Fibroblast of lung (primary cell): ENCODE measurements at places on chromosomes 6 and 20. TPM values are rescaled to one million over a fixed set of nuclear protein-coding genes. Genes with fewer than 3 reads are reported as not detected.

The FRK gene
- 0.33 and 0.77 TPM in 2 replicates for total RNA-seq

The RNF182 gene
- 2.5 and 2.6 TPM in 2 replicates for total RNA-seq

The ANKRD66 gene
- total RNA-seq, result not detected in 2 replicates

The UNC5CL gene
- 0.17 and 0.26 TPM in 2 replicates for total RNA-seq

The FOXC1 gene
- 0.66 and 0.77 TPM in 2 replicates for total RNA-seq

The TRIM40 gene
- total RNA-seq, result not detected in 2 replicates

The MRPL18 gene
- total RNA-seq, result 80.4 and 82.7 TPM in 2 replicates

The KHDC1 gene
- total RNA-seq, result 5.1 and 5.6 TPM in 2 replicates

The MAP7 gene
- 0.77 and 1.5 TPM in 2 replicates for total RNA-seq

DNA sequence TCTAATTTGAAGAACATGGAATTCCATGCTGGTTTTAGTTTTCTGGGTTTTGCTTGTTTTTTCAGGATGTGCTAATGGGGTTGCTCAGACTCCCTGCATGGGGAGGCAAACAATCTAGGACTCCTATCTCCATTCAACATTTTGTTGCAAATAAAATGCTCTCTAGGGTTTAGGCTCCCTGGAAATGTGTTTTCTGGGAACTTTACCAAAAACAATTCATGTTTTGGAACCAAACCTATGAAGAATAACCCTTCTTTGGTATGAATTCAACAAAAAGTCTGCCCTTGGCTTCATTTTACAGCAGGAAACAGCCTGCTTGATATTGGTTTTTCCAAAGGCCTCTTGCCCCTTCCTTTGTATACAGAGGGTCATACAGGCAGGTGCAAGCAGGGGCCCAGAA is 217.7 kb downstream of the FOXA2 start:
- no peaks in the 10 kb centered on the region for H3K4me1 ChIP-seq
- no peaks in the 10 kb centered on the region for H3K36me3 ChIP-seq
- no peak for DNase-seq
- H3K27me3 ChIP-seq, result no peaks in the 10 kb centered on the region
- H3K4me3 ChIP-seq, result no peak overlapping the region

DNA sequence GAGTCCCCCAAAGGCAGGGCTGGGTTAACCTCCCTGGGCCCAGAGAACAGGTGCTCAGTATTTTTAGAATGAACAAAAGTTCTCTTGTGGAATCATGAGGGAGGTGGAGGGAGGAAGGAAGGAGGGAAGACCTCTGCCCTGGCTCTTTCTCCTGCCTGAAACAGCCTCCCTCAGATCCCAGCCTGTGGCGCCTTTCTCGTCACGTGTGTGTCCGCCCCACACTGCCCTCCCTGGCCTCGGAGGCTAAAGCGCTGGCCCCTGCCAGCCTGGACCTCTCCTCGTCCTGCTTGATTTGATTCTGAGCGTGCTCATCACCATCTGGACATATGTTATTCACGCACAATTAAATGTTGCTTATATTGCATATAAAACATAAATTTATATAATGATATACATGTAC is 40.9 kb downstream of the PHACTR3 start:
- no peak overlapping the region for H3K27ac ChIP-seq
- H3K27me3 ChIP-seq, result no peaks in the 10 kb centered on the region

DNA sequence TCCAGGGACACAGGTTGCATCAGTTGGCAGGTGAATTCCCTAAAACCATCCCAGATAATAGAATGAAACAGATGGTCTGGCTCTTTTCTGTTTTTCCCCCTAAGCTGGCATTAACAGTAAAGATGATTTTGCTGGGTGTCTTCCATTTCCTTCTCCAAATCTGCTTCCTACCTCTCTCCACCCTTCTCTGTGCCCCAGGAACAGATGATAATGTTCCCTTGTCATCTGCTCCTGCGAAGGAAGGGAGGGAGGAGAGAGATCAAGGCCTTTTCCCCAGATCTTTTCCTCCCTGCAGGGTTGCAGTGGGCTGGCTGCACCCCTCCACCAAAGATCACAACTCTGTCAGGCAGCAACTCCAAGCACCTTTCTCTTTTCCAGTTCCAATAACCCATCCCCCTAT is 156.5 kb upstream of the PRDM1 start:
- H3K4me3 ChIP-seq, result no peak overlapping the region
- H3K27ac ChIP-seq, result no peak overlapping the region
- H3K36me3 ChIP-seq, result no peaks in the 10 kb centered on the region

DNA sequence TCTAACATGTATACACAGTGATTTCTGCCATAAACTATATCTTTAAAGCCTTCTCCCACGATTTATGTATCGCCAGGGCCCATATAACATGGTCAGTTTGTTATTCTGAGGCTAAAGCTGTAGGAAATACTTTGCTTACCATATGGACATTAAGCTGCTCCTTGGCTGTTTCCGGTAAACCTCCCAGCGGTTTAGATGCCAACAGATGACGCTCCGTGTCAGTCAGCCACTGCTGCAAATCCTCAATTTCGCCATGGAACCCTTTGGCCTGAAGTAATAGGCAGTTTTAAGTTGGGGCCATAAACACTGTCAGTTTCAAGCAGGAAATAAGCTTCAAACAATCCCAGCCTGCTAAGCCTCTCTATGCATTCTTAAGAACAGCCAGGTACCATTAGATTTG is 145.4 kb downstream of the DST start:
- H3K27ac ChIP-seq, result no peak overlapping the region
- H3K4me1 ChIP-seq, result peaks cover 2% of the 10 kb centered on the region
- DNase-seq, result no peak
- no peaks in the 10 kb centered on the region for H3K27me3 ChIP-seq
- peaks cover 7% of the 10 kb centered on the region for H3K36me3 ChIP-seq
- no peak overlapping the region for H3K4me3 ChIP-seq

DNA sequence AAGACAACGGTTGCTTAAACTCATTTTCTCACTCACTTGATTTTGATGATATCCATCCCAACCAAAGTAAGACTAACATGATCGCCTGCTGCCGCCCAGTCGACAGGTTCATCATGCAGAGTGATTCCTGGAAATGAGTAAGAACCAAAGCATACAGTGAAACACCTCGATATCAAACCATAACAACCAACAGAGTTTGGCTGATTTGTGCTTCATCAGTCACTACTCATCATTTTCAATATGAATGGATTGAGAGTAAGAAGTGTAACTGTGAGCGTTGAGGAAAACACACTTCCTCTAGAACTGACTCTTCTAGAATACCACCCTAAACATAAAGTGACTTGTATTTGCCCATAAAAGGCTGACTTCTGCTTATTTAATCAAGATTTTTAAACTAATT is 29.2 kb upstream of the ALDH8A1 start:
- H3K4me3 ChIP-seq, result no peak overlapping the region
- H3K4me1 ChIP-seq, result no peaks in the 10 kb centered on the region
- H3K36me3 ChIP-seq, result peaks cover 3% of the 10 kb centered on the region
- no peaks in the 10 kb centered on the region for H3K27me3 ChIP-seq
- no peak overlapping the region for H3K27ac ChIP-seq
- DNase-seq, result no peak

- H3K27ac ChIP-seq, result no peak overlapping the region
- H3K4me1 ChIP-seq, result no peaks in the 10 kb centered on the region
- H3K36me3 ChIP-seq, result no peaks in the 10 kb centered on the region
- H3K27me3 ChIP-seq, result no peaks in the 10 kb centered on the region
- H3K4me3 ChIP-seq, result no peak overlapping the region
- DNase-seq, result no peak
Measured at GRCh38 chr6:90461383-90461782, 125.5 kb downstream of the MAP3K7 start.

DNA sequence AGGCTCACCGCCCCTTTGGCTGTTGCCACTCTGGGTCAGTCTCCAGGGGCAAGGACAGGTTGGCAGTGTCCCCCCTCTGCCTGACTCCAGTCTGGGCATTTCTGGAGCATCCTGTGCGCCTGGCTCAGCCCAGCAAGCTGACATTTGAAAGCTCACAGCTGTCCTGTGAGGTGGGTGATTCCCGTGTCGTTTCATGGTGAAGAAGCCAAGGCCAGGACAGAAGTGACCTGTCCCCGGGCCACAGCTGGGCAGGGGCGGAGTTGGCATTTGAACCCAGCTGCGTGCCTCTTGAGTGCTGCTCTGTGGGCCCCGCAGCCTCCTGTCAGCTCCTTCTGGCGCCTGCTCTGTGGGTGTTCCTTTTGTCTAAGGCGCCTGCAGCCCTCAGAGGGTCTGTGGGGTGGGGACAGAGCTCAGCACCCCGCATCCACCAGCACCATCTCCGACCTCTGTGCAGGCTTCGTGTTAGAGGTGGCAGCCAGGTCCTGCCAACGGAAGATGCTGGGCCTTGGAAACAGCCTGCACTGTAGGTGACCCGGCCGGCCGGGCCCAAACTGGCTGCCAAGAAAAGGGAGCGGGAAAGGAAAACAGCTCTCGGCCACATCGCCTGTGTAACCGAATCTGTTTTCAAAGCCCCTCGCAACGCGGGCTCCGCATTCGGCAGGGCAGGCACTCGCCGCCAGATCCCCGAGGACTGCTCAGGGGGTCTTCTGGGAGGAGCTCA is 5.8 kb upstream of the GATA5 start:
- H3K36me3 ChIP-seq, result no peaks in the 10 kb centered on the region
- H3K27me3 ChIP-seq, result peaks cover 21% of the 10 kb centered on the region
- DNase-seq, result no peak
- H3K4me1 ChIP-seq, result no peaks in the 10 kb centered on the region

DNA sequence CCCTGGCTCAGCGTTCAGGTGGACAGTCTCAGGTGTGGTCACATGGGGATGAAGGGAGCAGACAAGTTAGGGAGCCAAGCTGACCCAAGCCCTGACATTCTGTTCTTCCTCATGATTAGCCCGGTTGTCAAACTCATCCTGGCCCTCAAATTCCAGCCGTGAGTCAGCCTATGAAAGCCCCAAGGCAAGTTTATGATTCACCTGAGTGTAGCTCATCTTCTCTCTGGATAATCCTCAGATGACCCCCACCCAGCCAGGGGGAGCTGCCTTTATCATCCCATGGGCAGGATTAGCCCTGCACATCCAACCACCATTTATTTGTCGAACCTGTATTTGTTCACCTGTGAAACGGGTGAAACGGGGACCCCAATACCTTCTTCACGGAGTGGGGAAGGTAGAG is 161.9 kb downstream of the DHX35 start:
- no peaks in the 10 kb centered on the region for H3K36me3 ChIP-seq
- H3K27ac ChIP-seq, result no peak overlapping the region
- H3K27me3 ChIP-seq, result no peaks in the 10 kb centered on the region
- no peak for DNase-seq
- H3K4me3 ChIP-seq, result no peak overlapping the region

DNA sequence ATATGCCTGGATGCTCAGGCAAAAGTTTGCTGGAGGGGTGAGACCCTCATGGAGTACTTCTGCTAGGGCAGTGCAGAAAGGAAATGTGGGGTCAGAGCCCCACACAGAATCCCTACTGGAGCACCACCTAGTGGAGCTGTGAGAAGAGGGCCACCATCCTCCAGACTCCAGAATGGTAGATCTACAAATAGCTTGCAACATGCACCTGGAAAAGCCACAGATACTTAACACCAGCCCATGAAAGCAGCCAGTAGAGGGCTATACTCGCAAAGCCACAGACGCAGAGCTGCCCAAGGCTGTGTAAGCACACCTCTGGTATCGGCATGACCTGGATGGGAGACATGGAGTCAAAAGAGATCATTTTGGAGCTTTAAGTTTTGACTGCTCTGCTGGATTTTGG is 60.7 kb upstream of the GJE1 start:
- no peak overlapping the region for H3K4me3 ChIP-seq
- no peak for DNase-seq
- no peak overlapping the region for H3K27ac ChIP-seq
- H3K27me3 ChIP-seq, result no peaks in the 10 kb centered on the region

DNA sequence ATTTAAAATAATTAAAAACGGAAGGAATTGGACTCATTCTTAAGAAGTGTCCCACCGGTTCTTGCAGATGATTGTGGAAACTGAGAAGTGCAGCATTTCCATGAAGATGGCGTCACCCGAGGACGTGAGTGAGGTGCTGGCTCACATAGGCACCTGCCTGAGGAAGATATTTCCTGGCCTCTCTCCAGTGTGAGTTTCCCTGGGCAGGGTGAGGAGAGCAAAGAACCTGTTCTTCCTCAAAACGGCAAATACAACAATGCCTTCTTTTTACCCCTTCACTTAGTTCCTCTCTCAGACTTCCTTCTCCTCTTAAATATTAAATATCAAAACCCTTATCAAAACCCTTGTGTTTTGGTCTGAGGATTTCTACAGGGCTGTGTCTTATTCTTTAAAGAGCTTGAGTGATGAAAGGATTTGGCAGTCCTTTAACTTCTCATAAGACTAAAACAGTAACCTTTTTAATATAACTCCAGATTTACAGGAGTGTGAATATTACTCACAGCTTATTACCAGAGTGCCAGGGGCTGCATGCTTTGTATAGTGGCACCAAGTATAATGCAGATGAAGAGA is 156.3 kb downstream of the CARMIL1 start:
- no peak overlapping the region for H3K4me3 ChIP-seq
- H3K36me3 ChIP-seq, result no peaks in the 10 kb centered on the region
- H3K27ac ChIP-seq, result no peak overlapping the region
- no peaks in the 10 kb centered on the region for H3K4me1 ChIP-seq
- DNase-seq, result no peak
- H3K27me3 ChIP-seq, result no peaks in the 10 kb centered on the region

DNA sequence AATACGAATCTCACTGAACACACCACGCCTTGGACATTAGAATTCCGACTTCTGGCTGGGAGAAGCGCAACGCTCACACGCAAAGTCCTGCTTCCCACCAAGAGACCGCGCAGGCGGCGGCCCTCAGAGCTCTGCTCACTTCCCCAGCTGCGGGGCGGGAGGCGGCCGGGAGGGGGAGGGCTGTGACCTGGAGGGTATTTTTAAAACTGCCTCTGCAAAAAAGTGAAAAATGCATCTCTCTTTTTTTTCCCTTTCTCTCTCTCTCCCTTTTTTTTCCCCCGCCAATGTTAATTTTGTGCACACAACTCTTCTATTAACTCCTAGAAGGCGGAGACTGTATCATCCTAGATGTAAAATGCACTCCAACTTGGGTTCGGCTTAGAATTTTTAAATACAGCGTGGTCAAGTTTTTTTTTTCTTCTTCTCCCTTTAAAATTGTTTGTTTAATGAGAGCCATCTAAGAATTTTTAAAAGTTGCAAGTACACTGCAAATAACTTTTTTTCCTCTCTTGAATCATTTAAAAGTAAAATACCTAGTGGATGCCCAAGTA is 66.4 kb downstream of the STX11 start:
- H3K4me1 ChIP-seq, result peaks cover 5% of the 10 kb centered on the region
- H3K36me3 ChIP-seq, result no peaks in the 10 kb centered on the region
- DNase-seq, result no peak

- peak overlapping the region; percentile 2 for H3K27ac ChIP-seq
- peak; percentile 34 for DNase-seq
- H3K36me3 ChIP-seq, result no peaks in the 10 kb centered on the region
- H3K4me1 ChIP-seq, result peaks cover 16% of the 10 kb centered on the region
Measured at GRCh38 chr6:39818695-39819094, 26.5 kb downstream of the DAAM2 start.
